ENCODE measurements at places on chromosomes 16 and 17.

- peak; percentile 72 for DNase-seq
These were observed 7.5 kb downstream of the POLR2C start for GRCh38 chr16:57469917-57470470.

GRCh38 chr17:50112694-50113093 lies 17.3 kb downstream of the SAMD14 start:
- DNase-seq: no peak

GRCh38 chr17:50192144-50192617 lies 9.2 kb downstream of the COL1A1 start:
- no peak for DNase-seq

DNA sequence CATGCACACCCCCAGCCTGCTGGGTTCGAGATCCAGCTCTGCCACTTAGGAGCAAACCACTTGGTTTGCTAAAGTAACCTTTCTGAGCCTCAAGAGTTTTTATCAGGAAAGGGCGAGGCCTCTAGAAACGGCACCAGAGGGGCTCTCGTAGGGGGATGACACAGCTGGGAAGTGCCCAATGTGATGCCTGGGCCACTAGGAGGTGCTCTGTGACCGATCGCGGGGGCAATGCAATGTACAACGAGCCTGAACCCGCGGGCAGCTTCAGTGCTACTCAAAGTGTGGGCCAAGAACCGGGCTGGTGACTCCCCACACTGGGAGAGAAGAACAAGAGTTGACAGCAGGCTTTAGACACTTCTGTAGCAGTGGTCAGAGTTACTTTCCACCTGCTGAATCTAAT lies 9.4 kb downstream of the C16orf89 start:
- DNase-seq: no peak

DNA sequence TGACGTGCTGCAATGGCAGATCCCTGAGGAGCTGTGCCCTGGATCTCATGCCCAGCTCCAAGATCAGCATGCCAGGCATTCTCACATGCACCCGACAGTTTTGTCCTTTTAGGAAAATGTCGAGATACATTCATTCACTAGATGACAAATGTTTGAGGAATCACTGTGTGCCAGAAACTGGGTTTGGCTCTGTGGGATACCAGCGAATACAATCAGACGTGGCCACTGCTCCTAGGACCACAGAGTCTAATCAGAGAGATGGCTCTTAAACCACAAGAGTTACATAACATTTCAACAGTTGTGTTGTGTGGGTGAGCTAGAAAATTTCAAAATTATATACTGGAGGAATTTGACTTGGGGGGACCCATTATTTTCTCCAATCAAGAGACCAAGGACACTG lies 579.7 kb downstream of the CDH13 start:
- no peak for DNase-seq

DNA sequence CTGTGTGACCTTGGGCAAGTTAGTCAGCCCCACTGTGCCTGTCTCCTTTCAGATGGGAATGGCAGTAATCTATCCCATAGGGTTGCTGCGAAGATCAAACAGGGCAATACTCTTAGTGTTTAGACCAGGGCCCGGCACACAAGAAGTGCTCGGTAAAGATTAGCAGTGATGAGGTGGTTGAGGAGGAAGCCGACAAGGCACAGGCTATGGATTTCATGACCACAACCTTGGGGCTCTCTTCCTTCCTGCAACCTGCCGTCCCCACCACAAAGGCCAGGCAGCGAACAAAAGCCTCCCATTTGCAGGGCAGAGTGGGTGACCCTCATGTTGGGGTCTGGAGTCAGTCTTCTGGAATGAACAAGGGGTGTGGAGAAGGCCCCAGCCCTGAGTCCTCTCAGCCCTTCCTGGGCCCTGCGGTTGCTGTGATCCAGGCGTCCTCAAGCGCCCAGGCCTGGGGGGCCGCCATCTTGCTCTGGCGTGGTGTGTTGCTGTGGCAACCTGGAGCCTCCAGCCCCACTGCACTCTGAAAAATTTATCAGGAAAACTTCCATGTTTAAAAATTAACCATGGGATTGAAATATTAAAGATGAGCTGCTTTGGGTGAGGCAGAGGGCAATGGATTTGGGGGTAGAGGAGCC lies 9.8 kb downstream of the ADAM11 start:
- no peak for DNase-seq

GRCh38 chr17:80424878-80425765 lies 10.2 kb downstream of the ENDOV start:
- DNase-seq: no peak

DNA sequence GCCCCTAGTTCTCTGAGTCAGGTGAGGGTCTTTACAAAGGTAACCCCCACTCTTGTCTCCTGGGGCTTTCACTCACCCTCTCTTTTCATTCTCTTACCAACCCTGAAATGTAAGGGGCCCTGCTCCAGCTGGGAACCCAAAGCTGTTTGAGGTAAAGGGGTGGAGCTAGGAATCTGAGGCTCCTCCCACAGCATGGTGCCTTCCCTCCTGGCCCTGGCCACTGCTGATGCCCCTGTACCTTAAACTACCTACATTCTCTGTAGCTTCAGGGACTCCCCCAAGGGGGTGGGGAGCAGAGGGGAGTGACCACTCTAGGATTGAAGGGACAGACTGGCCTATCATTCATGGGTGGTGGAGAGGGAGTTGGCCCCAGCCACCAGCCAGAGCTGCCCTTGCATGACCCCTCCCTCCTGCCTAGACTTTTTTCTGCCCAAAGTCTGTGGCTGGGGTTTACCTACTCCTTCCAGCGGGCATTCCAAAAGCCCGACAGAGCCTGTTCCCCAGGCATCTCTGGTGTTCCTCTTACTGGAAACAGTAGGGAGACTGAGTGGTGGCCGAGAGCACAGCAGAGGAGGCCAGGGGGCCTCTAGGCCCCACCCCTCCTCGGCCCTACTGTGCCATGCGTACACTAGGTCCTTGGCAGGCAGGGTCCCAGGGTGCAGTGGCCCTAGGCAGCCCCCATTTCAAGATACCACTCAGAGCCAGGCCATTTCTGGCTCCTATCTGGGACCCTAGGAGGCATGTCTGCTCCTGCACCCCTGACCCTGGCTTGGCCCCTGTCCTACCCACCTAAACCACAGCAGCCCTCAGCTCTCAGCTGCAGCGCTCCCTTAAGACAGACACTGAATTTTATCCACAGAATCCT lies 9.5 kb downstream of the DOK4 start:
- DNase-seq: no peak

DNA sequence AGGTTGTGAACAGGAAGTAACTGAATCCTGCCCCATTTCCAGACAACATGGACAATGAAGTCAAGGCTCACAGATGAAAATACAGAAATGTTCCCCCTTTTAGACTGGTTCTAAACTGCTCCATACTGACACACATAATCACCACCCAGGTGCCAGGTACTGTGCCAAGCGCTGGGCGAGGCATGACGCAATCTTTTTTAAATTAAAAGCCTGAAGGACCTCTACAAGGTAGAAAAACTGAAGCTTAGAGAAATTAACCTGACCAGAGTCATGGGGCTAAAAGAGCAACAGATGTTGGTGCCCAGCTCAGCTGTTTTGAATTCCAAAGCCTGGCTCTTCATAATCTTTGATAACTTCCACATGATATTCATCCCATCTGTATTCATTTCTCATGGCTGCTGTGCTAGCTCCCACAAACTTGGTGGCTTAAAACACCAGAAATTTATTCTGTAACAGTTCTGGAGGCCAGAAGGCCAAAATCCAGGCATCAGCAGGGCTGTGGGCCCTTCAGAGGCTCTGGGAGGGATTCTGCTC lies 4.9 kb upstream of the RAB11FIP4 start:
- no peak for DNase-seq

DNA sequence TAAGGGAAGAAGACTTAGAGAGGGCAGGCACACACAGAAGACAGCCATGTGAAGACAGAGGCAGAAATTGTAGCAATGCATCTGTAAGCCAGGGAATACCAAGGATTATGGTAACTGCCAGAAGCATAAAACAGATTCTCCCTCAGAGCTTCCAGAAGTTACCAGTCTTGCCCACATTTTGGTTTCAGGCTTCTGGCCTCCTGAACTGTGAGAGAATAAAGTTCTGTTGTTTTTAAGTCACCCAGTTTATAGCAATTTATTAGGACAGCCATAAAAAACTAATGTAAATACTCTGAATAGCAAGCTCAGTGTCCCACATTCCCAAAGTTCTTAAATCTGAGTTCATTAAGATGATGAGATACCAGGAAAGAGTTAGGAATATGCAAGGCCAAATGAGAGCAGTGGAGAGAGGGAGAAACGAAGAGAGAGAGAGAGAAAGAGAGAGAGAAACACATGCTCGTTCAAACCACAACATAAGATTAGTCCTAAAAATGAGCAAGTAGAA lies 123.4 kb downstream of the HS3ST3A1 start:
- DNase-seq: no peak

- no peak for DNase-seq
These were observed 122.8 kb downstream of the SKAP1 start for GRCh38 chr17:48307255-48307654.

GRCh38 chr16:88768071-88768783 lies 16.8 kb downstream of the PIEZO1 start:
- no peak for DNase-seq

DNA sequence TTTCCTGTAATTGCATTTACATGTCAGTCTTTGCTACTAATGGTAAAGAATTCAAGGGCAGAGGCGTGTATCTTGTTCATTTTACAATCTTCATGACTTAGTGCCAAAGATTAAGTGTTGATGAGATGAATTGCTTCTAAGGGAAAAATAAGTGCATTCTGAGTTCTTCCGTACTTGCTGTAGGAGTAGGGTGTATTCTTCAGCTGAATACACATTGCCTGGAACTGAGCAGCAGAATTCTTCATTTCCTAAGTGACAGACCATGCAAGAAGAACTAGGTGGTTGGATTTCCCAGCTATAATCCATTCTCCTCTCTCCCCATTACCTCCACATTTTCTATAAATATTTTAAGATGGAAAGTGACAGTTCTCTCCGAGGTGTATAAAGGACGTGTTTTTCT lies 104.8 kb downstream of the CACNG3 start:
- DNase-seq: no peak

GRCh38 chr16:82639666-82640336 lies 13.0 kb downstream of the CDH13 start:
- DNase-seq: no peak
